Heart left ventricle (tissue), 16 donors: ENCODE measurements at places on chromosomes 7 and 10. TPM values are rescaled to one million over a fixed set of nuclear protein-coding genes. Genes with fewer than 3 reads are reported as not detected.

- no peak for DNase-seq
Observed at GRCh38 chr10:31594347-31594873, 275.4 kb downstream of the ZEB1 start.

- DNase-seq = no peak
Observed at GRCh38 chr7:155482511-155483183, 24.7 kb downstream of the EN2 start.

The GATA3 gene
- total RNA-seq = 0.71 TPM

- no peak for DNase-seq
Observed at GRCh38 chr7:22183522-22184280, 173.3 kb downstream of the RAPGEF5 start.

GRCh38 chr10:126070476-126071215 is 174.3 kb downstream of the FANK1 start:
- DNase-seq = no peak

The ZFYVE27 gene
- total RNA-seq = 16.1 TPM

The SPDYE2B gene
- not detected for total RNA-seq

The CALML3 gene
- not detected for total RNA-seq

DNA sequence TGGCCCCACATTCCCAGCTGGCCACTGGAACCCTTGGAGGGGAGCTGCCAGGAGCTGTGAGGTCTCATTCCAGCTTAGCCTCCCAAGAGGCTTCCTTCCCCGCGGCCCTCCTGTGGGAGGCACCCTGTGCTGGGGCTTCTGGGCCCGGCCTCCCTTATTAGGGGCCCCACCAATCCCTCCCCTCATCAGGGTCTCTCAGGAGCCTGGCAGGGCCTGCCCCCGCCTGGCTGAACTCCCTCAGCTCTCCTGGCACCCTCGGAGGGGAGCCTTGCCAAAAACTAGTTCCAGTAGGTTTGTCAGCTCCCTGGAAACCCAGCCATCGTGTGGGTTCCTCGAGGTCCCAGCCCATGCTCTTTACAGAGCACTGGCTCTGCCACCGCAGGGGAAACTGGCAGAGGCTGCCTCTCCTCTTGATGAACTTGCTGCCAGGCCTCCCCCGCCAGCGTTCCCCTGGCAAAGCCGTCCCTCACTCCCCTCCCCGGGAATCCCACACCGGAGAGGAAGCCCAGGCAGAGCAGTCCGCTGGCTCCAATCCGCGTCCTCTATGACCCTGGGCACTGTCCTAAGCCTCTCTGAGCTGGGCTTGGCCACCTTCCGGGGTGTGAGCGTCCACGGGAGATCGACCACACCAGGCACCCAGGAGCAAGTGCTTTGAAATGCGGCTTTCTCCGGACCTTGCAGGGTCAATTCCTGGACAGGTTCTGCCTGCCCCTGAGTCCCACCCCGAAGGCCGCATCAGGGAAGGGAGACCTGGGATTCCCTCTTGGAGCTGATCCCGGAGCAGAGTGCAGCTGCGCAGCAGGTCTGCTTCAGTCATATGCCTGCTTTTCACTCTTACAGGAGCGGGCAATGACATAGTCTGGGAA is 139.8 kb downstream of the ARHGAP22 start:
- DNase-seq = peak; percentile 79

The PDE6C gene
- not detected for total RNA-seq

The ZNF438 gene
- total RNA-seq = 11.1 TPM

DNA sequence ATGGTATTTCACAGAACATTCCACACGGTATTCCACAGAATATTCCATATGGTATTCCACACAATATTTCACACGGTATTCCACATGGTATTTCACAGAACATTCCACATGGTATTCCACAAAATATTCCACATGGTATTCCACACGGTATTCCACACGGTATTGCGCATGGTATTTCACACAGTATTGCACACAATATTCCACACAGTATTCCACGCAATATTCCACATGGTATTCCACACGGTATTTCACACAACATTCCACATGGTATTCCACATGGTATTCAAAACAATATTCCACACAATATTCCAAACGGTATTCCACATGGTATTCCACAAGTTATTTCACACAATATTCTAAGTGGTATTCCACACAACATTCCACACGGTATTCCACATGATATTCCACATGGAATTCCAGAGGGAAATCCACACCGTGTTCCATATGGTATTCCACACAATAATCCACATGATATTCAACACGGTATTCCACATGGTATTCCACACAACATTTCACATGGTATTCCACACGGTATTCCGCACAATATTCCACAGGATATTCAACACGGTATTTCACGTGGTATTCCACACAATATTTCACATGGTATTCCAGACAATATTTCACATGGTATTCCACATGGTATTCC is 136.7 kb upstream of the CHST15 start:
- DNase-seq = no peak

The CNTNAP2 gene
- not detected for total RNA-seq

- peak; percentile 87 for DNase-seq
Observed at GRCh38 chr10:101066146-101066895, 4.5 kb downstream of the KAZALD1 start.

The FGL2 gene
- 7.3 TPM for total RNA-seq

DNA sequence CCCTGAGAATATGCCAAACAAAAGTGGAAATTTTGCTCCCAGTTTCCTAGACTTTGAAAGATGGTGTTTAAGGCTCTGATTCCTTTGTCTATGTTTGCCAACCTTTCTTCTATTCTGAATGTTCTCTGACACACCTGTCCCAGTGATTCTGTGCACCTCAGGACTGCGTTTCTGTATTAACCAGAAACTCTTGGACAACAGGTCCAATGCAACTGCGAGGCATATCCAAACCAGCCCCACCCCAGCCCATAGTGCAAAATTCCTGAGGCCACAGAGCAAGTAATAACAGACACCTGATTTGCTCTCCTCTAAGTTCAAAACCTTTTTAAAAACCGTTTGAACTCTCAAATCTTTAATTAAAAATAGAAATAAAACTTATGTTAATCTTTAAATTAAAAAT is 37.0 kb upstream of the MSRB2 start:
- DNase-seq = no peak

GRCh38 chr7:156589808-156590207 is 50.8 kb upstream of the RNF32 start:
- DNase-seq = no peak

The C10orf143 gene
- 3.3 TPM for total RNA-seq

The GRID2IP gene
- not detected for total RNA-seq

The RTKN2 gene
- not detected for total RNA-seq

GRCh38 chr10:43781480-43782361 is 133.0 kb upstream of the ZNF32 start:
- no peak for DNase-seq

DNA sequence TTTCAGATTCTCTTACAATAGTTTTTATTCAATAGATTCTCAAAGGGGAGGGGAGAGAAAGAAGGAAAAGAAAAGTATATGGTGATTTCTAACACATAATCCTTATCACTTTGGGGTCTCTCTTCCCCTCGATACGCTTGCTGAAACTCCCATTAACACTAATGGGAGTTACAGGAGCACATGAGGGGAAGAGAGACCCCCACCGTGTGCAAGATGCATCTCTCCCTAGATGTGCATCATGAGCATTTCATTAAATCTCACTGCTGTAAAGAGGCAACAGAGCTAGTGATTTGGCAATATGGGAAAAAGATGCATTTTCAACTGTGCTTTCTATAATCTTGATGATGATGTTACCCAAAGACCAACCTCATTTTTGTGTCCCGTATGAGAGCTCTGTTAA is 177.4 kb downstream of the SKAP2 start:
- no peak for DNase-seq

DNA sequence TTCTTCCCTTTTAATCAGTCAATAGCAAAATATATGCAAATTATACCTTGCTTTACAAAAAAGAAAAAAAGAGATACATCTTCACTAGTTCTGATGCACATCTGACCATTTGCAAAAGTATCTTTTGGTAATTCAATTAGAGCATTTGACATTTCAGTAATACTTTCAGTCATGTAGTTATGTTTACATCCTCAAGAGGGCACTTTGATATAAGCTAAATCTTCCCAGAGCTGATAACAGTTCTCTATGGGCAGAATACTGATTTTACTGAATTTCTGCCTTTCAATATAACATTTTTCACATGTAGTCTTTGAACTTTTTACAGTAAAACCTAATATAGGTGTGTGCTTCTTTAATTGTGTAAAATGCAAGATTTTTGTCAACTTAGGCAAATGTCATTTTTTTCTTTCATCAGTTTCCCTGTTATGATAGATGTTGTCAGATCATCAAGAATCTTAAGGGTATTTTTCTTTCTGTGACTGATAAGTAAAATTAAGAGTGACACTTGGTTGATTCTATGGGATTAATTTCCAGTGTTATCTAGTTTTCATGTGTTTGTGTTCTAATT is 703.5 kb upstream of the SEMA3D start:
- no peak for DNase-seq

DNA sequence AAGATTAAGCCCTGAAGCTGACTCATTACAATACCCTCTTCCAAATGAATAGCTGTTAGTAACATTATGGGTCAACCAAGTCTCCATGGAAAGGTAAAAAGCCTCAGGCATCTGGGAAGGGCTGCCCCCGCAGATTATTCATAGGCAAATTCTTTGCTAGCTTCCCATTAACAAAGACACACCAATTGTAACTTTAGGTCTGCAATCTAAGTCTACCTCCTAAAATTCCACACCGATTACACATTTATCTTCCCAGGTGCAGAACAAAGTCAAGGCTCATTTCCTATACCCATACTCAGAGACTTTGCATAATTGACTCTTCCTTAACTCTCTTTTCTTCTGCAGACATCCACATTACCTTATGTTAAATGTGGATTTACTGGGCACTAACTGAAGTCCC is 826.3 kb upstream of the MBL2 start:
- no peak for DNase-seq

The EMX2 gene
- total RNA-seq = 0.13 TPM

DNA sequence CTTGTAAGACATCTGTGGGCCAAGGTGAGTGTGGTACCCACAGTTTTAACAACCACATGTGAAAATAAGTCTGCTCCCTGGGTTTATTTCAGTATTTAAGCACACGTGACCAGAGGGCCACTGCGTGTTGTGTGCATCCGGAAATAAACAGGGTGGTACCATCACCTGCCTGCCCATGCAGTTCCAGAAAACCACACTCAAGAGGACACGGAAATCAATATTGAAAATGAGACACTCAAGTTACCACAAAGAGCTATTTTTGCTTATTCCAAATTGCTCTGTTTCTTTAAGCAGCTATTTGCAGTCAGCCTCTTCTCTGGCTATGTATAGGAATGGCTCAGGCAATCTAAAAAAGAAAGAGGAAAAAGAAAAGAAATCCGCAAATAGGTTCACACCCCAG is 71.8 kb upstream of the LOXL4 start:
- DNase-seq = no peak

GRCh38 chr10:71604324-71605018 is 115.1 kb downstream of the C10orf105 start:
- no peak for DNase-seq

GRCh38 chr7:5439572-5440496 is 16.2 kb upstream of the TNRC18 start:
- no peak for DNase-seq

The PDE1C gene
- 307 TPM for total RNA-seq

DNA sequence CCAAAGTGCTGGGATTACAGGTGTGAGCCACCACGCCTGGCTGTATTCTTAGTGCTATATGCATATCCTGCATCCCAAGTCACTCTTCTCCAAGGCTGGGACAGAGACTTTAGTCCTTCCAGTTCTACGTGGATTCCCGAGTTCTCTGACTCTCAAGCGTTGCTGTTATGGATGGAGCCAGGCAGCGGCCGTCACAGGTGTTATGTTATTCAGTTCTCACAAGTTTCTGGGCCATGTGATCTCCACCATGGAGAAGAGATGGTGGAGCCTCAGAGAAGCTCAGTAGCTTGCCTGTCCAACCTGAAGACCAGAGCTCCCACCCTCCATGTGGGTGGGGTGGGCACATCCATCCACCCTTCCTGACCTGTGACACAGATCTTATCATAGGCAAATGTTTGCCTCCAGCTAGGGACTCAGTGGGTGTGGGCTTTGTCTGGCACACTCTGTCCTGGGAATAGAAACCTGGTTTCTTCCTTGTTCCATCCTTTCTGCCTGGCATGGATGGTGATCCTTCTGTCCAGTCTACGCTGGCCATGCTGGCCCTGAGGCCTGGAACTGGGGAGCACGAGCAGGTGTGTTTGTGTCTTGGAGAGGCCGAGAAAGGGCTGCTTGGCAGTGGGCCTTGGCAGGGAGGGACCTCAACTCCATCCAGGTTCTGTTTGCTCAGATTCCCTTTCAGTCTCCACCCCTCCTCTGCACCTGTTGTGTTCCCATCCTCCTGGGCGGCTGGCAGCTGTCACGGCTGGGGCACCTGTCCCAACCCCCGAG is 55.3 kb downstream of the NEURL1 start:
- no peak for DNase-seq

GRCh38 chr7:99579956-99580777 is 17.9 kb upstream of the TMEM225B start:
- peak; percentile 28 for DNase-seq

DNA sequence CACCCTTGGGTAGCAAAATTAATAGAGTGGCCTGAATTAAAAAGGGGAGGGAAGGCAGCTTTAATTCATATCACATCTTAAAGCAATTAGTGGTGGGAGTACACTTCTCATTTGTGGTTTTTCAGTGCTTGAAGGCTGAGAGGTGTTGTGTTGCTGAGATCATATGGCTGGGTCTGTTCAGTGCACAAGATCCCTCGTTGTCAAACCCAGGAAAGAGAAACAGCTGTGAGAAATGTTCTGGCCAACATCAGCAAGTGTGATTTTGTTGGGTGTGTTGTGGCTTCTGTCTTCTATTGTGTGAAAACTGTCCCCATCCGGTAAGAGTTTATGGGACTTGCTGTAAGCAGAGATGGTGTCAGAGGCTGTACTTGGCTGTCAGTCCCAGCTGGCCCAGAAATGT is 197.9 kb upstream of the BMPER start:
- no peak for DNase-seq

GRCh38 chr7:1919539-1920265 is 249.6 kb downstream of the ELFN1 start:
- DNase-seq = peak; percentile 71

GRCh38 chr7:136002802-136003201 is 25.6 kb upstream of the MTPN start:
- DNase-seq = no peak

- no peak for DNase-seq
Observed at GRCh38 chr10:77899080-77899477, 27.5 kb downstream of the DLG5 start.

GRCh38 chr7:14596421-14596820 is 306.1 kb downstream of the DGKB start:
- DNase-seq = no peak

- peak; percentile 97 for DNase-seq
Observed at GRCh38 chr7:41955893-41956675, 253.2 kb upstream of the INHBA start.

DNA sequence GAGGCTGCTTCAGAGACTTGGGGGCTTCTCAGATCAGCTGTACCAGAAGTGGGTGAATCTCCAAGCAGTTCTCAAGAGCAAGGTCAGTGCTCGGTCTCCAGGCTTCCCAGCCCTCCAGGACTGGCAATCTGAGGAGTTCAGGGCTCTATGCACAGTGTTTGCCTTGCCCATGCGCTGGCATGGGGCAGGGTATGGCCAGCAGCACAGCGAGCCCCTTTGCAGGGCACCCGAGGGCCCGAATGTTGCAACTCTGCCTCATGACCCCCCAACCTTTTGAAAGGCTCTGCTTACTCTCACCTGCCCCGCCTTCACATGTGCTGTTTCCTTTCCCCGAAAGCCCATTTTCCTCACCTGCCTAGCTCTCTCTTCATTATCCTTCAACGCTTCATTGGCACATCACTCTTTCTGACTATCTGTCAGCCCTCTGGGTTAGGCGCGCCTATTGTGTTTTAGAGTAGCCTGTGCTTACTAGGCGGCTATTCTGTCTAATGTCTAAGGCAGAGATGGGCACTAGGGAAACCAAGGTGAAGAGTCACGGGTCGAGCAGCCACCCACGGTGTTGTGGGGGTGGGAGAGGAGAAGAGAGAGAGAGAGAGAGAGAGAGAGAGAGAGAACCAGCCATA is 83.6 kb downstream of the WDFY4 start:
- DNase-seq = no peak
